ENCODE measurements at places on chromosomes 7 and 10.
A peak's percentile ranks its signal among the peaks of the same experiment; 100 is the strongest.

DNA sequence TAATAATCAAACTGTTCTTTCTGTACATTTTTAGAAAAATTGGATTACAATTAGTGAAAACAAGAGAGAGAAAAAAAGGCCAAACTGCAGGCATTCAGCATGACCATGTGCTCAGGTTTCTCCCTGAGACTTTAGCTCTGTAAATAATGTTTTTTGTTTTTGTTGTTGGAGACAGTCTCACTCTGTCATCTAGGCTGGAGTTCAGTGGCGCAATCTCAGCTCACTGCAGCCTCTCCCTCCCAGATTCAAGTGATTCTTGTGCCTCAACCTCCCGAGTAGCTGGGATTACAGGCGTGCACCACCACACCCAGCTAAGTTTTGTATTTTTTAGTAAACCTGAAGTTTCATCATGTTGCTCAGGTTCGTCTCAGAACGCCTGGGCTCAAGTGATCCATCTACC is 23.0 kb downstream of the BZW2 start:
- no peak overlapping the region for H3K27ac ChIP-seq
- H3K36me3 ChIP-seq, result peaks cover 17% of the 10 kb centered on the region
- H3K27me3 ChIP-seq, result no peaks in the 10 kb centered on the region
- peaks cover 3% of the 10 kb centered on the region for H3K4me1 ChIP-seq

GRCh38 chr7:100364480-100364879 is 6.6 kb downstream of the PILRB start:
- DNase-seq, result no peak
- H3K27ac ChIP-seq, result no peak overlapping the region
- no peak overlapping the region for H3K4me3 ChIP-seq
- H3K27me3 ChIP-seq, result no peaks in the 10 kb centered on the region
- peaks cover 7% of the 10 kb centered on the region for H3K4me1 ChIP-seq

DNA sequence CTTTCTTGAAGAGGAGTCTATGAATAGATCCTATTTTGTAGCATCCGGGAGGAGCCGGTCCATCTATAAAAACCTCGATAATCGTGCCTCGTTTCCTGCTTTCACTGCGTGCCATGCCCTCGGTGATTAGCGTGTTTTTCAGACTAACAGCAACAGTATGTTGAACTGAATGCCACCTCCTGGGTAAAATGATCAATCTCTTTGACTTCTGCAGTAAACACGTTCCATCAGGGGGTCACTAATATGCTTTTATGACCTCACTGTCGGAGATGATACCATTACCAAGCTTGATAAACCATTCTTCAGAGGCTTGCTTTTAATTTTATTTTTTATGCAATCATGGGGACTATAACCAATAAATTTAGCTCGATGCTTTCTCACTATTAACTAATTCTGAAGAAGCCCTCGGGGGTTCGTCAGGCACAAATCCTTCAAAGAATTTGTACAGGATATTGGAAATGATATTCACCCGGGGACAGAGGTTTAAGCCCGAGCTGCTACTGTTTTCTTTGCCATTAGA is 228.3 kb downstream of the ADARB2 start:
- no peak overlapping the region for H3K27ac ChIP-seq
- no peak for DNase-seq
- H3K4me3 ChIP-seq, result no peak overlapping the region
- no peaks in the 10 kb centered on the region for H3K36me3 ChIP-seq

- no peaks in the 10 kb centered on the region for H3K27me3 ChIP-seq
- H3K4me1 ChIP-seq, result peaks cover 6% of the 10 kb centered on the region
- DNase-seq, result peak; percentile 50
- H3K27ac ChIP-seq, result no peak overlapping the region
Observed at GRCh38 chr10:110746254-110746826, 102.2 kb downstream of the RBM20 start.

- no peak overlapping the region for H3K4me3 ChIP-seq
- no peaks in the 10 kb centered on the region for H3K4me1 ChIP-seq
- no peaks in the 10 kb centered on the region for H3K36me3 ChIP-seq
- DNase-seq, result no peak
- no peak overlapping the region for H3K27ac ChIP-seq
Observed at GRCh38 chr10:98959379-98959778, 276.3 kb downstream of the HPSE2 start.

GRCh38 chr10:58322835-58323209 is 12.0 kb upstream of the UBE2D1 start:
- H3K27ac ChIP-seq, result no peak overlapping the region
- no peaks in the 10 kb centered on the region for H3K27me3 ChIP-seq
- H3K4me1 ChIP-seq, result peaks cover 14% of the 10 kb centered on the region
- no peak for DNase-seq
- no peak overlapping the region for H3K4me3 ChIP-seq

DNA sequence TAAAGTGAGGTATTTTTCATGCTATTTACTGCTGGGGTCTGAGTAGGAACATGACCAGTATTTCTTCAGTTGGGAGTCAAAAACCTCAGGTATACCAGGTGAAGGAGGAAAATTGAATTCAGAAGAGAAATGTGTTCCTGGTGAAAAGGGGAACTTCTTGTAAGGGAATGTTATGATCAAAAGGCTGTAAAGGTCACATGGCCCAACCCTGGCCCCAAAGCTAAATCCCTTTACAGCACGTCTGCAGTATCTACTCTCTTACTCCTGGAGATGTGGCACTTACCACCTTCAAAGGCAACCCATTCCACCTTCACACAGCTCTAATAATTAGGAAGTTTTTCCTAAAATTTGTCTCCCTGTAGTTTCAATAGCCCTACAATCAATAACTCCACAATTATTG is 15.2 kb downstream of the PIK3AP1 start:
- H3K4me1 ChIP-seq, result peaks cover 76% of the 10 kb centered on the region
- no peak for DNase-seq
- H3K4me3 ChIP-seq, result no peak overlapping the region
- H3K27me3 ChIP-seq, result no peaks in the 10 kb centered on the region
- peak overlapping the region; percentile 38 for H3K27ac ChIP-seq

- H3K27me3 ChIP-seq, result no peaks in the 10 kb centered on the region
- no peak overlapping the region for H3K4me3 ChIP-seq
- no peak overlapping the region for H3K27ac ChIP-seq
Observed at GRCh38 chr10:97861097-97861750, 11.6 kb downstream of the GOLGA7B start.

DNA sequence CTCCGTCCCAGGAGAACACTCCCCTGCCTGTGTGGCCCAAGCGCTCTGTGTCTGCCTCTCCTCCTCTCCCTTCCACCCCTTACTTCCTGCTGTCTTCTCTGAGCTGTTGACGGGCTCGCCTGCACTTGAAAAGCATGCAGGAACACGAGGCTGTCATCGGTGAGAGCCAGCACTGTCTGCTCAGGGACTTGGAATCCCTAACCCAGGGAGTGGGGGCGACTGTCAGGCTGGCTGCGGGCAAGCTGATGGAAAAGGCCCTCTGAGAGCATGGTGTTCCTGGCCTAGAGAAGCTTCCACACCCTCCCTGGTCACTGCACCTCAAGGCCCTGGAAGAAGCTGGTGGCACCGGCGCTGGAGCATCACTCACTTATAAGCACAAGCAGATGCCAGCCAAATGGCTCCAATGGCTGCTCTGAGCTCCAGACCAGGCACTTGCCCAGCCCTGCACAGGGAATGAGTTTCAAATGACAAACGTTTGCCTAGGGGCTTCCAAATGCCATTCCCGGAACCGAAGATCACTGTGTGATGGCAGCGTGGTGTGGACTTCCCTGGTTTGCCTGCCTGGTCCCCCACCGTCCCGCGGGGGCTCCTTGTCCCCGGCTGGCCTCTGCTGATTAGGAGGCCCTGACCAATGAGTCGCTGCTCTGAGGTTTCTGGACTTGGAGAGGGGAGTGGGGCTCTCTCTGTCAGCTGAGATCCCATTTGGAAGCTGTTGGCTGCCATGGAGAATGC is 56.7 kb upstream of the EBF3 start:
- H3K27ac ChIP-seq, result no peak overlapping the region
- no peak for DNase-seq
- H3K27me3 ChIP-seq, result no peaks in the 10 kb centered on the region
- no peaks in the 10 kb centered on the region for H3K4me1 ChIP-seq

- H3K27ac ChIP-seq, result peak overlapping the region; percentile 99
- H3K27me3 ChIP-seq, result no peaks in the 10 kb centered on the region
- no peak for DNase-seq
Observed at GRCh38 chr10:43410345-43410744, 1.4 kb upstream of the HNRNPF start.

- no peaks in the 10 kb centered on the region for H3K4me1 ChIP-seq
- H3K27ac ChIP-seq, result no peak overlapping the region
- H3K27me3 ChIP-seq, result no peaks in the 10 kb centered on the region
- no peak overlapping the region for H3K4me3 ChIP-seq
- no peak for DNase-seq
Observed at GRCh38 chr10:84844461-84844860, 516.1 kb downstream of the CCSER2 start.

- no peak overlapping the region for H3K4me3 ChIP-seq
- H3K4me1 ChIP-seq, result no peaks in the 10 kb centered on the region
- DNase-seq, result peak; percentile 37
- no peak overlapping the region for H3K27ac ChIP-seq
Observed at GRCh38 chr7:12385364-12385786, 18.3 kb downstream of the VWDE start.

- H3K4me3 ChIP-seq, result no peak overlapping the region
- no peak for DNase-seq
- H3K27me3 ChIP-seq, result no peaks in the 10 kb centered on the region
- no peaks in the 10 kb centered on the region for H3K4me1 ChIP-seq
- no peaks in the 10 kb centered on the region for H3K36me3 ChIP-seq
- H3K27ac ChIP-seq, result no peak overlapping the region
Observed at GRCh38 chr7:121499624-121500023, 103.5 kb upstream of the FAM3C start.

DNA sequence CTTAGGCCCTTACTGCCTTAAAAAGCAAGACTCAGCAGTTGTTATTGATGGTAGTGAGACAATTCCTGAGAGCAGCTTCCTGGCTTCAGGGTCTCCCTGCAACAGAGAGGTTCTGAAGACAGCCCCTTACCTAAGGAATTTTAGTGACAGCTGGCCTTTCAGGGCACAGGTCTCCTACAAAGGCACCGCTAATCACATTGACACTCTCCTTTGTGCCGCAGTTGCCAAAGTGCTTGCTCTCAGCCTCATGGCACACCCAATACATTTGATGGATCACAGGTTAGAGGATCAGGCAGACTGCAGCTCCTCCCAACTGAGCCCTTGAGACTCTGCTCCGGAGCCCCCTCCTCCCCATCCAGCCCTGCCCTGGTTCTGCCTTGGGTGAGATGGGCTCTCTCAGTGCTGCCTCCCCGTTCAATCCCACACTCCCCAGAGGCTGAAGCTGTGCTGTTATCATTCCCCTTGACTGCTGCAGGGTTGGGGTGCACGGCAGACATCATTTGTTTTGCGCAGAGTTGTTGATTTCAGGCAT is 198.2 kb downstream of the EMX2 start:
- DNase-seq, result no peak
- no peaks in the 10 kb centered on the region for H3K4me1 ChIP-seq
- H3K27me3 ChIP-seq, result peaks cover 8% of the 10 kb centered on the region
- no peak overlapping the region for H3K27ac ChIP-seq
- H3K36me3 ChIP-seq, result no peaks in the 10 kb centered on the region

DNA sequence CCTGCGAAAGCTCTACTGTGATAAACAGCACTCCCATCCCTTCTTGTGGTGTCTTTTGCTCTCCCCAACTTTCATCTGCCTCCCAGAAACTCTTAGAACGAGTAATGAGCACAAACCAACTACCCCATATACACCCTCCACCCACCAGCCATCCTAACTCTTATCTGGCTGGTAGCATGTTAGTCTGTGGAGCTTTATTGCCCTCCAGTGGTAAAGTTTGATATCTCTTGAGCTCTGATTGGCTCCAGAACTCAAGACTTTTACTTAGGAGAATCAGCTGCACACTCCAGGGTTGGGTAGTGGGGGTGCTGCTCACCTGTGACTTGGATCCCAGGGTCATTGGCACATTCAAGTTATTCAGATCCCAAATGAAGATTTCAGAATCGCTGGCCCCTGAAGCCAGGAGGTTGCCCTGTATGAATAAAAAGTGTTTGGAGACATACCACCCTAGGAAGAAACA is 10.9 kb downstream of the SEC31B start:
- H3K4me1 ChIP-seq, result peaks cover 3% of the 10 kb centered on the region
- peaks cover 12% of the 10 kb centered on the region for H3K36me3 ChIP-seq
- DNase-seq, result peak; percentile 64
- no peak overlapping the region for H3K27ac ChIP-seq
- H3K4me3 ChIP-seq, result no peak overlapping the region
- no peaks in the 10 kb centered on the region for H3K27me3 ChIP-seq

DNA sequence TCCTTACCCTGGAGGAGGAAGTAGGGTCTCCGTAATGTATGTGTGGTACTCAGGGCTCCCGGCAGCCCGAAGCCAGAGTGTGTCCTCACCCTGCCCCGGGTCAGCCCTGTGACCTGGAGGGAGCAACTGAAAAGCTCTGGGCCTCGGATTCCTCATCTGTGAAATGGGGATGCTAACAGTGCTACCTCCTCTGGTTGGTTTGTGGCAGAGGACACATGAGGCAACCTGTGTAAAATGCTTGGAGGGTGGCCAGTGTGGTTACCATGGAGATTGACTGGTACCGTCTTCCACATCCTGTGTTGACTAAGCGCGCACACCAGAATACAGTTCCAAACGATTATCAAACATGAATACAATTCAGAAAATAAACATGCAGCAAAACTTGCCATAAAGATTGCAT is 163.8 kb upstream of the KLF6 start:
- no peaks in the 10 kb centered on the region for H3K36me3 ChIP-seq
- no peaks in the 10 kb centered on the region for H3K27me3 ChIP-seq
- H3K27ac ChIP-seq, result no peak overlapping the region
- no peaks in the 10 kb centered on the region for H3K4me1 ChIP-seq
- H3K4me3 ChIP-seq, result no peak overlapping the region

DNA sequence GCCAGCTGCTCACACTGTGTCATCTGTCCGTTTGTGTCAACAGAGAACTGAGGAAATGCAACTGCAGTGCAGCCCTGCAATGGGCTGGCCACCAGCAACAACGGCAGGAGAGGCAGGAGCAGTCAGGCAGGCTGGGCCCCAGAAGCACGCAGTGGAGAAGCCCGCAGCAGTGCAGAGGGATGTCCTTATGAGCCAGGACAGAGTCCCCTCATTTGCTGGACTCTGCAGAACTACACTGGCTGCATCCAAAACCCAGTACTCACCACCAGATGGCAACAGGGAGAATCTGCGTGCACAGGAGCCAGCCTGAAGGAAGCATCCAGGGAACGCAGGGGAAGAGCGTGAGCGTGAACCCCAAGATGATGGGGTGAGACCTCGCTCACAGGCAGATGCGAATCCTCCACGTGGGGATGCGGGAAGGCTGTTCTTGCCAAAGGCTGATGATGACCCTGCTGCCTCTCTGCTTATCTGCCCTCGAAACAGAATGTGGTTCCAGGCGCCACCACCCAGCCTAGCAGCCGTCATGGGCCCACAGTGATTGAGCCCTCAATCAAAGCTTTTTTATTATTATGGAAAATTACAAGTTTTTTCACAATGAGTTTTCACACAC is 232.1 kb downstream of the PTPRN2 start:
- H3K36me3 ChIP-seq, result no peaks in the 10 kb centered on the region
- no peaks in the 10 kb centered on the region for H3K4me1 ChIP-seq
- H3K27ac ChIP-seq, result no peak overlapping the region
- DNase-seq, result no peak

GRCh38 chr7:140039896-140040295 is 22.9 kb downstream of the PARP12 start:
- H3K27ac ChIP-seq, result no peak overlapping the region
- no peaks in the 10 kb centered on the region for H3K4me1 ChIP-seq
- H3K27me3 ChIP-seq, result no peaks in the 10 kb centered on the region
- H3K36me3 ChIP-seq, result peaks cover 25% of the 10 kb centered on the region
- no peak overlapping the region for H3K4me3 ChIP-seq

GRCh38 chr7:103766660-103767059 is 222.8 kb downstream of the RELN start:
- no peaks in the 10 kb centered on the region for H3K36me3 ChIP-seq
- H3K27me3 ChIP-seq, result no peaks in the 10 kb centered on the region
- no peak overlapping the region for H3K27ac ChIP-seq
- no peak for DNase-seq

Measured in common myeloid progenitor, CD34-positive (primary cell).